CD4-positive, CD25-positive, alpha-beta regulatory T cell (primary cell): ENCODE measurements at places on chromosomes 6 and 20.

- DNase-seq: no peak
These were observed 85.0 kb downstream of the YTHDF1 start for GRCh38 chr20:63130658-63131577.

DNA sequence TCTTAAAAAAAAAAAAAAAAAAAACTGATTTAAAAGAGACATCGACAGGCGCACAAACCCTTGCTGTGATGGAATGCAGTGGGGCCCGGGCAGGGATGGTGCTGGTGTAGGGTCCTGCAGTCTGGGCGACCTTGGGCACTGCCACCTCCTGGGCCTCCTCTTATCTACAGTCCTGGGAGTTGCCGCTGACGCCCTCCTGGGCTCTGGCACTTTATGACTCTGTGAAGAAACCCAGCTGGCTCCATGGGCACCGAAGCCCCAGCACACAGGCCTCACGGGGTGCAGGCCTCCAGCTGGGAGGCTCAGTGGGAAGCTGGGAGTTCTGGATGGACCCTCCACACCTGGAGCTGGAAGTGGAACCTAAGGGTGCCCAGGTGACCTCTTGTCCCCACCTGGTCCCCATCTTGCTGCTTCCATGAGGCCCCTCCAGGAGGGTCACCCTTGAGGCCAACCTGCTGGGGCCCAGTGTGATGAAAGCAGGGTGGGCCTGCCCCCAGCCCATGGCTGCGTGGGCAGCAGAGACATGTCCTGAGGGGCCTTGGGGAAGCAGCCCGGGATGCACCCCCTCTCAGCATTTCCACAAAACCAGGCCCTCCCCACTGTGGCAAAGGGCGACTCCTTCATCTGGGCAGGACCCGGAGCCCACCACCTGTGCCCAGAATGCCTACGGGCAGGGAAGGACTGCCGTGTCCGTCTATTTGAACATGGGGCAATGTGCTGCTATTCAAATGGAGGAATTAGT is 104.9 kb downstream of the ASXL1 start:
- DNase-seq: no peak

DNA sequence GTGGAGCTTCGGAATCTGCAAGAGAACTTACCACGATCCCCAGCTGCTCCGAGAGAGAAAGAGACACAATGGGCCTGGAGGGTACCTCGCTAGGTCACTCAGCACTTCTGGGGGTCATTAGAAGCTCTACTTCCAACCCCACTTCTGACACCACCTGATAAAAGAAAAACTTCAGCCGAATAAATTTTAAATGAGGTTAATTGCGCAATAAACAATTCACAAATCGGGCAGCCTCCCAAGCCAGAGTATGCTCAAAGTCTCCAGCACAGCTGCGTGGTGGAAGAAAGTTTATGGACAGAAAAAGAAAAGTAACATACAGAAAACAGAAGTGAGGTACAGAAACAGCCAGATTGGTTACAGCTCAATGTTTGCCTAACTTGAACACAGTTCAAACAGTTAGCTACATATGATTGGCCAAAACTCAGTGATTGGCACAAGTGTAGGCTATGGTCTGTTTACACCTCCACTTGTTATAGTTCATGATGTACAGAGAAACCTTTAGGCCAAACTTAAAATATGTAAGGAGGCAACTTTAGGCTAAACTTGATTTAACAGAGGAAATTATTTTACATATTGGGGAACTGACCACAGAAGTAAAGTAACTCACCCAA is 52.6 kb downstream of the COL11A2 start:
- DNase-seq: no peak

DNA sequence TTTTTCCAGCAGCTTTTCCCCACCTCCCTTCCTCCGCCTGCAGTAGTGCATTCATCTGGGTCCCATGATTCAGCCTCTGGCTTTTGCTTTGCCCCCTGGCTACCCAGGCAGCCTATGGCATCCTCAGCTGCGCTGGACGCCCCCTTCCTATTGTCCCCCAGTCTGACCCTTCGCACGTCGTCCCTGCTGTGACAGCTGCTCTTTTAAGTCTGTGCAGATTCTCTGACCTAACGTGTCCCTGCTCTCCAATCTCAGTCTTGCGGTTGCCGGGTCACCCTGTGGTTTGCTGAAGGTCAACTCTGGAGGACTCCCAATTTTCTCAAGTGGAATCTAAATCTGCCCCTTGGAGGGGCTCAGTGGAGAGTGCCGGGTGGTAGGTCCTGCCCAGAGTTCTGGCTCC is 294.3 kb downstream of the CDC5L start:
- DNase-seq: no peak

DNA sequence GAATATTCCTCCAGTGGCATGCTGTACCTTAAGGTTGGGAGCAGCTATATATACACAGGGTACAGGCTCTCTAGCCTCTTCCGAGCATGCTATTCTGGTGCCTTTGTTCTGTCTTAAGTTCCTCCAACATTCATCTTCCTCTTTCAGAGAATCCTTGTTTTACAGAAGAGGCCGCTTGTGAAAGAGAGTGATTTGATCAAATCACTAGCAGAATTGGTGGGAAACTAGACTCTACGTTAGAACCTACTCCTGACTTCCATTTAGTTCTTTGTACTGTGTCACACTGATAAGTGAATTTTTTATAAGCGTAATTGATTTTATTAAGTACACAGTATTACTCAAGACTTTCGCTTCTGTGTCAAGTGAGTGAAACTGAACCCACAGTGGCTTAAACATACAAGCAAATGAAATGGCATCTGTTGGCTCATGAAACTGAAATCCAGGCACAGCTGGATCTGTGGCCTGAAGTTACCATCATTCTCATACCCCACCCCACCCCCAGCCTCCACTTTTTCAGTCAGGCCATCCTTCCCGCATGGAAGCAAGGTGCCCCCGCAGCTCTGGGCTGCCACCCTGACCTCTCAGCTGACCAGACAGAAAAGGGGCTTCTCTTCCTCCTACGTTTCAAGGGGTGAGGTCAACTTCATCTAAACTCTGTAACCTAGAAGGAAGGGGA is 102.3 kb downstream of the RPP40 start:
- DNase-seq: no peak

- DNase-seq: no peak
These were observed 5.5 kb downstream of the SIGLEC1 start for GRCh38 chr20:3706774-3707507.

DNA sequence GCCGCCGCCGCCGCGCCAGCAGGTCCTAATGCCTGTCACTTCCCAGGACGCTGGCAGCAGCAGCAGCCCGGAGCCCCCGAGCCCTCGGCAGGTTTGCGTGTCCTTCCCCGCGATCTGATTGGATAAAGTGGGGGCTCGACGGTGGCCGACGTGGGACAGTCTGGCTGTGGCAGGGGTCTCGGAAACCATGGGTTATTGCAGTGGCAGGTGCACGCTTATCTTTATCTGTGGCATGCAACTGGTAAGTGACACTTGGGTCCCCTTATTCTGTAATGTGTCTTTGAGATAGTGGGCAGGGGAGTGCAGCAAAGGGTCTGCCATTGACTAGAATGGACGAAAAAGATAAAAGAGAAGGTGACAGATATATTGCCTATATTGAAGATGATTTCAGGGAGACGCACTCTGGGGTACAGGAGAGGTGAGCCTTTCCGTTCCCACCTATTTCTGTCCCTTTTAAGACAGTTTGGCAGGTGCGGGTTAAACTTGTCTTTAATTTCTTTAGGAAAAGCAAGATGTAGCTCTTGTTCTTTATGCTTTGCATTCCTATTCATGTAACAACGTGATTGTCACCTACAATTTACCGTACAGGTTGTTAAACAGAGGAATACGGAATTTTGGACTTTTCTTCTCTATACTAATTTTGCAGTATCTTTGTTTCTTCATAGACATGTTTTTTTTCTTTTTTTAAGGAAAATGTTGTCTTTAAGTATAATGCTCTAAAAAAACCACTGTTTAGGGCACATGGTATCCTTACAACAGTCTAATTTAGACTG is 535 bp downstream of the NKAIN2 start:
- no peak for DNase-seq

DNA sequence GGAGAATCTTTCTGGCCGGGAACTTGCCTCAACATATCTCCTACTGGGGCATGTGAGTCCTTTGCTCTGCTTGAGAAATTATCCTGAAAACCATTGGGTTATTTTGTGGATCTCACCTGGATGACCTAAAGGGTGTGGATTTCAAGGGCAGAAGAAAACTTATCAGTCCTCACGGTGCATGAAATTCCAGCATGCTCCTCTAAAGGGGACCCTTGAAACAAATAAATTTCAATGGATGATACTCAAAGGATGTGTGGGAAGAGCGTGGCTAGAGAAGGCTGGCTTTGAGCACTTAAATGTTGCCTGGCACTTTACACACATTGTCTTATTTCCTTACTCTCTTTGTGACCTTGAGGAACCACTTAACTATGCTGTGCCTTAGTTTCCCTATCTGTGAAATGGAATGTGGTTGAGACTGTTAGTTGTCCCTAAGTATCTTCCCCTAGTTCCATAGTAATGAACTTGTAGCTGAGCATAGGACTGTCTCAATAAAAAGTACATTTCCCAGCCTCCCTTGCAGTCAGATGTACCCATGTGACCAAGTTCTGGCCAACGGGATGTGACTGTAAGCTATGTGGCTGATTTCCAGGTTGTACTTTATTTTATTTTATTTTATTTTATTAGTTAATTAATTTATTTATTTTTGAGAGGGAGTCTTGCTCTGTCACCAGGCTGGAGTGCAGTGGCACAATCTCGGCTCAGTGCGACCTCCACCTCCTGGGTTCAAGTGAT is 81.9 kb upstream of the PTPN1 start:
- no peak for DNase-seq

DNA sequence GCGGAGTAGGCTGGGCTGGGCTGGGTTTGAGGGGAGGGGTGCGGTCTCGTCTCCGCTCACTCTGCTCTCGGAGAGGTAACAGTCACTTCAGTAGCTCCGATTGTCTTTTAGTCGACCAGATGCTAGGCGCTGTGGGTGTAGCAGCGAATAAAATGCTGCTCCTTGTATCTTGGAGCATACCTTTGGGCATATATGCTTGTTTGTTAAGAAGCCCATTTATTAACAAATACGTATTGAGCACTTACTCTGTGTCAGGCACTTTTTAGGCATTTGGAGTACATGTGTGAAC is 545 bp downstream of the ACTR5 start:
- DNase-seq: no peak

DNA sequence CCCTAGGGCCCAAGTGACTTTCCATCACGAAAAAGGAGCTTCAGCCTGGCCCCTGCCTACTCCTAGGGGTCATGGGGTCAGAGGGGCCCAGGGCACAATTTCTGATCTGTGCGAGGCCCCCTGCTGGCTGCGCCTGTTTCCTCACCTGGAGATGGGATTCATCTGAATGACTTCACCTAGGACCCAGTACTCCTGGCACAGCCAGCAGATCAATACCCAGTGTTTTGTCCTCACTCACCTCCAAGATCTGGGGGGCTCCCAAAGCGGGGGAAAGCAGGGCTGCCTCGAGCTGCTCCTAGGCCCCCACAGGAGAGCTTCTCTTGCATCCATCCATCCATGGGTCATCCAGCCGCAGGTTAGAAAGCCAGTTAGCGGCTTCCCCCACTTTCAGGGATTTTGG is 33.8 kb downstream of the CD40 start:
- DNase-seq: no peak

DNA sequence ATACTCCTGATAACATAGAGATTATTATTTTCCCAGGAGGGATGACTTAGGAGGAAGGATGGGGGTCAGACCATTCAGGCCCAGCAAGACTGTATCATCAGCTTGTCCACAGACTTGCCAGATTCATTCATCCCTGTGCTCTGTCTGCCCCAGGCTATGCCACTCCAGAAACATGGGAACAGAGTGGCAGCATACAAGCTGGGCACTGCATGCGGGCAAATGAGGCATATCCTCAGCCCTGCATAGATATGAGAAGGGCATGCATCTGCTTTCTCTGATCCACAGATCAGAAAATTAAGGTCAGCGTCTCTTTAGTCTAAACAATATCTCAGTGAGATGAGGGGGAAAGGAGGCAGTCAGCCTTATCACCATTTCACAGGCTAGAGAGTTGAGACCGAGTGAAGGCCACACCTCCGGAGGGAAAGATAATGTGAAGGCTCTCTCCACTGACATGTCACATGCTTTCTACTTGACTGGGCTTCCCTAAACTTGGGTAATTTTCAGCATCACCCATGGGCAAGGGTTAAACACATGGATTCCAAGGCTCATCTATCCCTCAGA is 140.5 kb downstream of the TFAP2B start:
- DNase-seq: no peak

DNA sequence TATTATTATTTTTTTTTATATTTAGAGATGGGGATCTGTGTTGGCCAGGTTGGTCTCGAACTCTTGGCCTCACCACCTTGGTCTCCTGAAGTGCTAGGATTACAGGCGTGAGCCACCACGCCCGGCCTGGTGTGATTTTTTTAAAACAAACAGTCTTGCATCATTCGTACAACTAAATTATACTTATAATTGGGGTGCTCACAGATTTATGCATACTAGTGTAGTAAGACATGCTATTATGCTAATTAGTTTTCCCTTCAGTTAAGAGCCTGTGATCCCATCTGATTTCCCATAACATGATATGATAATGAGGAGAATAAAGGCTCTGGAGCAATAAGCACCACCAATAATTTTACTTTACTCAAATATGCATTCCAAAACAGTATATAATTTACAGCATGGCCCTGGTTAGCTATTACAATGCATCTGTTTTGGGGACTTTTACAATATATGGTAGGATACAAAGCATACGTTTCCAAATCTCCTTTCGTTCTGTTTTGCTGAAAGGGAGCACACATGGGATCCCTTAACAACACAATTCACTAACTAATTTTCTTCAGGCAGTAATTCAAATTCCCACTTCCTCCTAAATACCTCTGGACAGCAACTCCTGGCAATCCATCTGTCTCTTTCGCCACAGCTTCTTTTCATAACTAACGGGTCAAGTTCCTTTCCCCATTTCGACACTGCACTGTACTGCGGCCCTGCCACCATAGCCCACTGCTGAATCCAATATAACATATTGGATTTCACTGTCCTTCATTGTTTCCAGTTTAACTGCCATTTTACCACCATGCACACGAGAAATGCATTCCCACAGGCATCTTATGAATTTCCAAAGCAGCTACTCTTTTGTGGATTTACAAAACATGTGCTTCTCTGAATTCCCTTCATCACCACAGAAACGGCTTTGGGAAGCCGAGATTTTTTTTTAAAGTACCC is 1.7 kb downstream of the NUDT3 start:
- DNase-seq: no peak

DNA sequence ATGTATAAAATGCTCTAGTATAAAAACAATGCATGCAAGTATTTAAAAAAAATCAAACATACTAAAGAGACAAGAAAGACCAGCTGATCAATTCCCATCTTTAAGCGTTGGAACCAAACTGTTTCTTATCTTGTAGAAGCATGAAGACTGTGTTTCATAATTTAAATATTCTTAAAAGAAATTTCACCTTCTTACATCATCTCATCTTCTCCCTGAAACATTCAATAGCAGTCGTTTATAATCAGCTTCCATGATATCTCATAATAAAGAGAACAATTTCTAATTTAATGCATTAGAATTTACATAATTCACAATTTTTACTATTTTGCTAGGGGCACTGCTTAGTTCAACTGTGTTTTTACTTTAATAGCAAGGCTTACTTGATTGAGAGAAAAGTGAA is 468.1 kb upstream of the MARCKS start:
- no peak for DNase-seq

- no peak for DNase-seq
These were observed 101.9 kb downstream of the GPR63 start for GRCh38 chr6:96735332-96735731.
